ENCODE measurements at places on chromosomes 6 and 20. TPM values are rescaled to one million over a fixed set of nuclear protein-coding genes. Genes with fewer than 3 reads are reported as not detected.

Gene SRSF12
- 0.14 TPM for total RNA-seq

Gene C6orf136
- 3.0 TPM for total RNA-seq

Gene PLCB4
- total RNA-seq, result 2.7 TPM

Gene DDX43
- 1.8 TPM for total RNA-seq

Gene ENPP1
- total RNA-seq, result 15.7 TPM

Gene BHLHE23
- not detected for total RNA-seq

Gene FAM217A
- total RNA-seq, result not detected

Gene MICB
- 6.5 TPM for total RNA-seq

Gene OXT
- total RNA-seq, result not detected

Gene DDR1
- 30.9 TPM for total RNA-seq

Gene SCUBE3
- 4.2 TPM for total RNA-seq

Gene CLDN20
- not detected for total RNA-seq

Gene TFAP2D
- total RNA-seq, result not detected

Gene BFSP1
- total RNA-seq, result 3.6 TPM

Gene ULBP2
- total RNA-seq, result 13.7 TPM

Gene LAMP5
- total RNA-seq, result not detected

Gene ULBP1
- total RNA-seq, result 0.09 TPM

Gene COL9A3
- not detected for total RNA-seq

Gene VGLL2
- not detected for total RNA-seq

Gene ID1
- total RNA-seq, result 37.3 TPM

Gene TRDN
- not detected for total RNA-seq

Gene HLA-DMA
- total RNA-seq, result 0.78 TPM

Gene SPTLC3
- total RNA-seq, result 4.0 TPM

Gene CLIC5
- total RNA-seq, result not detected

Gene IL20RA
- total RNA-seq, result not detected

All from smooth muscle cell of the umbilical artery (primary cell).